ENCODE measurements at places on chromosomes 1 and 21. TPM values are rescaled to one million over a fixed set of nuclear protein-coding genes. Genes with fewer than 3 reads are reported as not detected.

DNA sequence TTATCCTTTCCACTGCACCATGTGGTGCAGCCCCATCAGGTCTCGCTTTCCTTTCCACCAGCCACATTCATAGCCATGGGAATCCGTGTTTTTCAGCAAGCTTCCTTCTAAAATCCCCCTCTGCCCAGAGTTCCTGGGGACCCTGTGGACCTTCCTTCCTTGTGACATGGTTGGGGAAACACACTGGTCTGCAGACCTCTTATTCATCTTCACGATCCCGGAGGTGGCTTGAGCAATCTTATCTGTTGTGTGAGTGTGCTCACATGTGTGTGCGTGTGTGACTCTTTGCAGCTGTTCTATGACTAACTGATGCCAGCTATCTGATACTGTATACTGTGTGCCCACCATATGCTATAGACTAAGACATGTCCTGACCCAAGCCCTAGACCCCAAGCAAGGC, 15.6 kb upstream of the IL10 start:
- peaks cover 7% of the 10 kb centered on the region for H3K4me1 ChIP-seq
- no peak overlapping the region for H3K4me3 ChIP-seq
- DNase-seq, result peak; percentile 11
- no peak overlapping the region for H3K27ac ChIP-seq
- peaks cover 2% of the 10 kb centered on the region for H3K27me3 ChIP-seq

CDC73 gene
- total RNA-seq, result 14.6 TPM

DNA sequence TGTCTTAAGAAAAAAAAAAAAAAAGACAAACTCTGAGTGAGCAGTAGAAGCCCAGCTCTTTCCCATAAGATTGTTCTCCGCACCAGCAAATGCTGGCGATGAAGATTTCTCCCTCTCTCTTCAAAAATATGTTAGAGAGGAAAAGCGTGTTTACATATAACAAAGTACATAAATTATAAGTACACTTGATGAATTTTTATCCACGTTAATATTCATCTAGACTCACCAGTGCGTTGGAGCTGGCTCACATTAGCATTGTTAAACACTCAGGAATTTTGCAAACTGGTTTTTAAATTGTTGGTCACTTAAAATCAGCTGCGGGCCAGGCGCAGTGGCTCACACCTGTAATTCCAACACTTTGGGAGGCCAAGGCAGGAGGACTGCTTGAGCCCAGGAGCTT, 56.0 kb downstream of the RUNX3 start:
- no peak overlapping the region for H3K4me3 ChIP-seq
- no peaks in the 10 kb centered on the region for H3K27me3 ChIP-seq

SOX13 gene
- total RNA-seq, result 1.5 TPM
